ENCODE measurements at places on chromosomes 5 and 9. TPM values are rescaled to one million over a fixed set of nuclear protein-coding genes. Genes with fewer than 3 reads are reported as not detected.

The TLE4 gene
- 48.6 TPM for total RNA-seq

The DBH gene
- not detected for total RNA-seq

The C5orf58 gene
- not detected for total RNA-seq

The LRRC19 gene
- 0.27 TPM for total RNA-seq

DNA sequence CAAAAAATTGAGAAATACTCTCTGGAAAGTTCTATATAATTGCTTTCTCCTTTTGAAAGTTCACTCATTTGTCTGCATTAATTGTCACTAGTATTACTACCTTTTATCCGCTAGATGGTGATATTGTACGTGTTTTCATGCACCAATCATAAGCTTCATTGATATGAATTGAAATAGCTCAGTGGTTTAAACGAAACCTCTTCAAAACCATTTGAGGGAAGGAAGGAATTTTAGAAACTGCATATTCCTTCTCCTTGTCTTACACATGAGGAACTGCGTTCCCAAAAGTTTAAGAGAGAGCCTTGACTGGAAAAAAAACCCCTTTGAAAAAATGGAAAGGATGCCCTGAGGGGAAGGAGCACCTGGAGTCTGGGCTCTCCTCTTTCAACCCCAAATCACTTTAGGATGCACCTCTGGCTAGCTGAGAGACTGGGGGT lies 98.6 kb downstream of the YTHDC2 start:
- no peaks in the 10 kb centered on the region for H3K36me3 ChIP-seq
- no peak overlapping the region for H3K4me3 ChIP-seq
- no peaks in the 10 kb centered on the region for H3K4me1 ChIP-seq
- H3K27ac ChIP-seq = no peak overlapping the region
- no peak for DNase-seq

GRCh38 chr9:116572095-116572748 lies 114.9 kb upstream of the TRIM32 start:
- H3K27ac ChIP-seq = no peak overlapping the region
- H3K4me1 ChIP-seq = peaks cover 19% of the 10 kb centered on the region

- no peaks in the 10 kb centered on the region for H3K36me3 ChIP-seq
- DNase-seq = no peak
- no peak overlapping the region for H3K4me3 ChIP-seq
- H3K27ac ChIP-seq = no peak overlapping the region
Measured at GRCh38 chr9:118689280-118689679, 680.0 kb downstream of the BRINP1 start.

DNA sequence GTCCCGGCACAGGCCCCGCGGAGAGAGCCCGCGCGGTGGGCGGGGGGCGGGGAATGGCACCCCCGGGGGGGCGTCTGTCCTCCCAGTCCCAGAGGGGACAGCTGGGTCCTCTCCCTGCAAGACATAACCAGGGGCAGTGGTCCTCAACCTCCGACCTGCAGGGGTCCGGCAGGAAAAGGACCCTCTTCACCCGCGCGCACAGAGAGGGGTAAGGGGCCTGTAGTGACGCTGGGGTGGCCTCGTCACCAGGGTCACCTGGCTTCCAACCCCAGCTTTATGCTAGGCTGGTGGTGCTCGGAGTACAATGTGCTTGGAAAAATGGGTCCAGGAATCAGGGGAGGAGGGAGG lies 34.2 kb downstream of the LHX2 start:
- peaks cover 53% of the 10 kb centered on the region for H3K27me3 ChIP-seq
- H3K4me1 ChIP-seq = peaks cover 21% of the 10 kb centered on the region
- no peaks in the 10 kb centered on the region for H3K36me3 ChIP-seq
- DNase-seq = no peak

DNA sequence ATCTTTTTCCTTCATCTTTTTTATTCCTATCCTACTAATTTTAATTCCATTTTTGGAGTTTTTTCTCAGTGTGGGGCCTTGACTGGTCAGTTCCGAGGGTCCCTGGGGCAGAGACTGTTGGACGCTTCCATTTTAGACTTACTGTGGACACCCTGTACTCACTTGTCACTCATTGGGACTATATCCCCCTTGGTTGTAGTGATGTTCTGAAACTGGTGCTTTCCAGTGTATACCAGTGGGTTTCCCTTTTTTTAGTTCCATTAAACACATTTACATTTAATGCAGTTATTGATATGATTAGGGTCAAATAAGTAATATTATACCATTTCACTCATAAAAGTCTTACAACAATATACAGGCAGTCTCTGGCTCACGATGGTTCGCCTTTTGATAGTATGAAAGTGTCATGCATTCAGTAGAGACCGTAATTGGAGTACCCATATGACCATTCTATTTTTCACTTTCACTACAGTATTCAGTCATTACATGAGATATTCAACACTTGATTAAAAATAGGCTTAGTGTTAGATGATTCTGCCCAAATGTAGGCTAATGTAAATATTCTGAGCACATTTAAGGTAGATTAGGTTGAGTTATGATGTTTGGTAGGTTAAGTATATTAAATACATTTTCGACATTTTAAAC lies 46.0 kb downstream of the CNOT6 start:
- no peaks in the 10 kb centered on the region for H3K4me1 ChIP-seq
- no peak for DNase-seq
- no peak overlapping the region for H3K27ac ChIP-seq
- no peak overlapping the region for H3K4me3 ChIP-seq
- H3K27me3 ChIP-seq = no peaks in the 10 kb centered on the region

DNA sequence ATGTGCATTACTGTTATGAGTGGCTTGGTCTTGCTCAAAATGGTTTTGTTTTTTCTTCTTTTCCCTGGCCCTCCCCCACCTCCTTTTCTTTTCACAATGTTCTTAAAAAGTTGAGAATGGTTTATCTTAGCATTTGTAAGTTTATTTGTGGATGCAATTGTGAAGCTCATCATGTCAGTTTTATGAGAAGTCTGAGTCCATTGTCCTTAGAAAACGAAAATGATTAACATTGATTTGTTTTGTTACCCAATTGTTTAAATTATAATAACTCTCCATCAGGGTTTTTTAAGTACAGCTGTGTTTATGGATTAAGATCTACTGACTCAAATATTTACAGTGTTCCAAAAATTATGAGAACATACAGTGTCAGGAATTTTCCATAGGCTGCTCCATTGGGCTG lies 511.3 kb upstream of the PAPPA start:
- H3K27ac ChIP-seq = no peak overlapping the region
- no peak for DNase-seq
- H3K4me3 ChIP-seq = no peak overlapping the region
- H3K27me3 ChIP-seq = no peaks in the 10 kb centered on the region

DNA sequence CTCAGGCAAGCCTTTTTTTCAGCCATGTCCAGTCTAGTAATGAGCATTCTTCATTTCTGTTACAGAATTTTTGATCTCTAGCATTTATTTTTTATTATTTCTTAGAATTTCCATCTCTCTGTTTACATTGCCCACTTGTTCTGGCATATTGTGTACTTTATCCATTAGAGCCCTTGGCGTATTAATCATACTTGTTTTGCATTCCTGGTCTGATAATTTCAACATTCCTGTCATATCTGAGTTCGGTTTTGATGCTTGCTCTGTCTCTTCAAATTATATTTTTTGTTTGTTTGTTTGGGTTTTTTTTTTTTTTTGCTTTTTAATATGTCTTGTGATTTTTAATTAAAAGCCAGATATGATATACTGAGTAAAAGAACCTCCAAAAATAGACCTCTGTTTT lies 23.0 kb upstream of the JAK2 start:
- no peaks in the 10 kb centered on the region for H3K36me3 ChIP-seq
- no peak overlapping the region for H3K4me3 ChIP-seq
- H3K27me3 ChIP-seq = no peaks in the 10 kb centered on the region
- no peak for DNase-seq
- H3K4me1 ChIP-seq = no peaks in the 10 kb centered on the region
- H3K27ac ChIP-seq = no peak overlapping the region

DNA sequence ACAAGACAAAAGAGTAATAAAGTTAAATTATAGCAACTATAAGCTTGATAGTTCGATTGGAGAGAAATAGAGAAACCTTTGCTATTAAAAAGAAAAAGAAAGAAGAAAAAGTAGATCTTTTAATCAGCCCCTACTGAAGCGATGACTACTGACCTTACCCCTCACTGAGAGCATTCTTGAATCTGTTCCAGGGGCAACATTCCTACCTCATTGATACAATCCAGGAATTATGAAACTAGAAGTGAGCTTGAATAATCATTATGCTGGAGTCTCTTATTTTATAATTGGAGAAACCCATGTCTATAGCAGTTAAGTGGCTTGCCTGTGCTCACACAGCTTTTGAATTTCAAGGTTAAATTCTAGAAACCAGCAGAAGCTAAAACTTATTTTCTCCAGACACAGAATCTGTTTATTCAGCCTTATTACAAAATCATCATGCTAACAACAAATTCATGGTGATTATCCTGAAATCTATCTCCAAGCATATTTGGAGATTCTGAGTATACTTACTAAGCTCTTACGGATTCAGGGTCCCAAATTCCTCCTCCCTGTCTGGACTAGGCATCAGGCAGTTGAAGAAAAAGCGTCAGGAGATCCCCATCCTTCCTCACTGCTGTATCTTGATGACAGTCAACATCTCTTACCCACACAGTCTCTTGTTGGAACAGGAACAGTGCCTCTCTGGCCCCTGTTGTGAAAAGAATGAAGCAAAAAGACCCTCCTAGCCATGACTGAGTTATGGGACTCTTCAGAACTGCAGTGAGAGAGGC lies 547.6 kb upstream of the WWC1 start:
- H3K36me3 ChIP-seq = no peaks in the 10 kb centered on the region
- peaks cover 4% of the 10 kb centered on the region for H3K27me3 ChIP-seq
- DNase-seq = no peak
